ENCODE measurements at places on chromosomes 3 and 15. TPM values are rescaled to one million over a fixed set of nuclear protein-coding genes. Genes with fewer than 3 reads are reported as not detected.

- no peak for DNase-seq
Measured at GRCh38 chr3:42552830-42553229, 28.9 kb downstream of the SEC22C start.

DNA sequence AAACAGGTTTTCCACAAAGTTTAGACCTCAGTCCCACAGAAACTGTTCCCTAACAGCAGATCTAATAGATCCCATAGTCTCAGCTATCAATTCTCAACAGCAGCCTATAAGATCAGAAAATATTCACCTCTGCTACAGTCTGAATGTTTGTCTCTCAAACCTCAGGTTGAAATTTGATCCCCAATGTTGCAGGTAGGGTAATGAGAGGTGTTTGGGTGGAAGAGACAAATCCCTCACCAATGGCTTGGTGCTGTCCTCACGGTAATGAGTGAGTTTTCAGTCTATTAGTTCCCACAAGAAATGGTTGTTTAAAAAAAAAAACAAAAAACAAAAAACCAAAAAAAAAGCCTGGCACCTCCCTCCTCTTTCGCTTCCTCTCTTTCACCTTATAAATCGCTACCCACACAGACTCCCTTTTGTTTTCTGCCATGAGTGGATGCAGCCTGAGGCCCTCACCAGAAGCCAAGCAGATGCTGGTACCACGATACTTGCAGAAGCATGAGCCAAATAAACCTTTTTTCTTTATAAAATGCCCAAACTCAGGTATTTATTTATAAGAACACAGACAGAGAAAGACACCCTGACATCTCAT, 14.2 kb downstream of the ZNF280D start:
- DNase-seq, result no peak

The OR5K2 gene
- polyA plus RNA-seq, result not detected

DNA sequence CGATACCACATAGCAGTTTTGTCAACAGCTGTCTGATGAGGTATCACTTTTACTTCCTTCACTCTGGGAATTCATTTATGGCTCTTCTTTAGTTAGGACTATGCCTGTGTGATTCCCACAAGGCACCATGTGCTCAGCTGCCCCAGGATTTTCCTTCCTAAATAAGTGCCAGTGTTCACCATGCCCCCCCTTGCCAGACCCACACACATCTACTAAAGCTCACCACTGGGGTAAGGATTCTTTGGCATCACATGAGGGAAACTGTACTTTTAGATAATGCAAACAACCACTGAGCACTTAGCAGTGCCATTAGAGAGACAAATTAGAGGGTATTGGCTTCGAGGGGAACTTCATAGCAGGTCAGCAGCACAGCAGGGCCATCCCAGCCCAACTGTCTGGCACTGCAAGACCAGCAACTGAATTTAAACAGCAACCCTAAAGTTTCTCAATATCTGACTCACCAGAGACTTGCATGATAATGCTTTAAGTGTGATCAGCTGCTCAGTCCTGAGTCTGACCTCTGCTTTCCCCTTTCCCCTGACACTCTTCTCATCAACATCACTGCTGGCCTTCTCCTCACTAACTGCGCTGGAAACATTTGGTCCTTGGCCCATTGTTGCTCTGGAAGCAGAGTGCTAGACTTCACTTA, 114.3 kb downstream of the STAC start:
- peak; percentile 15 for DNase-seq

GRCh38 chr3:134373271-134374104, 759 bp downstream of the AMOTL2 start:
- DNase-seq, result peak; percentile 83

The VEPH1 gene
- 36.4 TPM for polyA plus RNA-seq

The UBE2E2 gene
- polyA plus RNA-seq, result 43.2 TPM

The UACA gene
- 133 TPM for polyA plus RNA-seq

The ASB14 gene
- not detected for polyA plus RNA-seq

GRCh38 chr3:23068016-23068728, 135.0 kb upstream of the UBE2E2 start:
- DNase-seq, result no peak

The LRTM1 gene
- polyA plus RNA-seq, result not detected

The CCDC39 gene
- not detected for polyA plus RNA-seq

DNA sequence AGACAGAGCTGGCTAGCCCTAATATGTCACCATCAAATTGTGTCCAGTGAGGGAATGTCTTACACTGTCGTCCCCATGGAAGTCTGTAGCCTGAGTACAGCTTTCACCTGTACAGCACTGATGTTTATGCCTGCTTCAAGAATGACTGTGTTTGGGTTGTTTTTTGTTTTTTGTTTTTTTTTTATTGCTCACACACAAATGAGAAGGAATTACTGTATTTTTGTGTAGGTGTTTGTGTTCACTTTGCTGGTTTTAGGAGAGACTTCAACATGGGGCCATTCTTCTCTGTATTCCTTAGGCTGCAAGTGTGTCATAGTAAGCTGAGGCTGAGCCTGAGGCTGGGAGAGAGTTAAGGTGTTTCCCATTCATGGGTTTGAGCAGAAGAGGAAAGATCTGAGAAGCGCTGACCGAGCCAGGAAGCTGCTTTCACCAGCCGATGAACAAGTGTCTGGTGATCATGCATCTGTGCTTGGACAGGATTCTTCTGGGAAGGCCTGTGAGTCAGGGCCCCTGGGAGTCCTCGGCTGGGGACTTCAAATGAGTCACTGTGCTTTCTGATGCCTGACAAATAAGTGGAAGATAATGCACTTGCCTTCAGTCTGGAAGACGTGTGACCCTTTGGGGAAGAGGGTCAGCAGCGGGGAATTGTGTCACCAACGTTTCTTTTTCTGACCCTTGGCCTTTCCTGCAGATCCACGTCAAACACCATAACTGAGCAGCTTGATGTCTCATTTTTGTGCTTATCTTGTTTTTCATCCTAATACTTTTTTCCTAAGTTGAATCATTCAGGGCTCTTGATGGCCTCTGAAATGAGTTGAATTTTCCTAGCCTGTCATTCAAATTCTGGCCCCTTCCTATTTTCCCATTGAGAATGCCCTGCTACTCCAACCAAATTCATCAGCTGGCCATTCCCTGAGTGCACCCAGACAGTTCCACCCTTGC, 36.7 kb upstream of the ZBTB38 start:
- DNase-seq, result peak; percentile 86
